Endothelial cell of umbilical vein (primary cell): ENCODE measurements at places on chromosomes 7 and 10. TPM values are rescaled to one million over a fixed set of nuclear protein-coding genes. Genes with fewer than 3 reads are reported as not detected.

- H3K27me3 ChIP-seq, result peaks cover 2% of the 10 kb centered on the region
- no peak for DNase-seq
- H3K36me3 ChIP-seq, result no peaks in the 10 kb centered on the region
- no peak overlapping the region for H3K27ac ChIP-seq
Observed at GRCh38 chr7:29328045-29328444, 133.5 kb downstream of the CHN2 start.

- H3K36me3 ChIP-seq, result peaks cover 12% of the 10 kb centered on the region
- no peak overlapping the region for H3K4me3 ChIP-seq
- H3K27me3 ChIP-seq, result no peaks in the 10 kb centered on the region
- peak; percentile 53 for DNase-seq
Observed at GRCh38 chr10:97483506-97483905, 14.7 kb downstream of the MMS19 start.

- DNase-seq, result no peak
- H3K27me3 ChIP-seq, result no peaks in the 10 kb centered on the region
- H3K4me3 ChIP-seq, result no peak overlapping the region
- H3K36me3 ChIP-seq, result no peaks in the 10 kb centered on the region
Observed at GRCh38 chr7:79334841-79335240, 118.6 kb downstream of the MAGI2 start.

DNA sequence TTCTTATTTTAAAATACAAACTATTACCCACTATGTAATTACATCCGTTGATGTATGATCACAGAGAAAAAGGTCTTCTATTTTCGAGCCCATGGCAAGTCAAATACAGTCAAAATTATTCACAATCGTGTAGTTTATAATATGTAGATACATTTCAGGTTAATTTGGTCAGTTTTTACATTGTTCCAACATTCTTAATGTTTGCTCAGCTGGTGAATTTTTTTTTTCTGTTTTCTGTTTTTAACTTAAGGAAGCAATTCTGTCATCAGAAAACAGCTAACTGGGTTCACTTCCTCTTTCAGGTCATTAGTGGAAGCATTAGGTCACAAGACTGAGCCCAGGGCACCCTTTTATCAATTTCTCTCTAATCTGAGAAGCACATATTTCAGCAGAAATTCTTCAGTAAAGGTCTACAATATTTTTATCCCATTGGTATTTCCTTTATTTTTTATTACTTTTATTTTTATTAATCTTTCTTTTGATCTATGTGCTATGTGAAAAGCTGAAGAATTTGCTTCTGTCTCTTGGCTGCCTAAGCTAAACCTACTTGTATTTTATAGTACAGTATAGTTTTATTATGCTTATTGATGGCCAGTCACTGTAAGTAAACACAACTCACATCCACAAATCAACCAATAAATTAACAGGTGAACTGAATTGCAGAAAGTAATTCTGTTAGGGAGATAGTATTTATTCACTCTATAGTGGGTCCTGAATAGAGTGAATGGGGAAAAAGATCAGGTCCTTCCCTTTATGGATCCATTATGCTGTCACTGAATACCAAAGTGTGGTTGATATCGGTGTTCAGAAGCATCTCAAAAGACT, 84.6 kb downstream of the ICA1 start:
- no peaks in the 10 kb centered on the region for H3K27me3 ChIP-seq
- H3K4me3 ChIP-seq, result no peak overlapping the region
- H3K36me3 ChIP-seq, result no peaks in the 10 kb centered on the region
- H3K4me1 ChIP-seq, result peaks cover 14% of the 10 kb centered on the region
- peak; percentile 71 for DNase-seq

DNA sequence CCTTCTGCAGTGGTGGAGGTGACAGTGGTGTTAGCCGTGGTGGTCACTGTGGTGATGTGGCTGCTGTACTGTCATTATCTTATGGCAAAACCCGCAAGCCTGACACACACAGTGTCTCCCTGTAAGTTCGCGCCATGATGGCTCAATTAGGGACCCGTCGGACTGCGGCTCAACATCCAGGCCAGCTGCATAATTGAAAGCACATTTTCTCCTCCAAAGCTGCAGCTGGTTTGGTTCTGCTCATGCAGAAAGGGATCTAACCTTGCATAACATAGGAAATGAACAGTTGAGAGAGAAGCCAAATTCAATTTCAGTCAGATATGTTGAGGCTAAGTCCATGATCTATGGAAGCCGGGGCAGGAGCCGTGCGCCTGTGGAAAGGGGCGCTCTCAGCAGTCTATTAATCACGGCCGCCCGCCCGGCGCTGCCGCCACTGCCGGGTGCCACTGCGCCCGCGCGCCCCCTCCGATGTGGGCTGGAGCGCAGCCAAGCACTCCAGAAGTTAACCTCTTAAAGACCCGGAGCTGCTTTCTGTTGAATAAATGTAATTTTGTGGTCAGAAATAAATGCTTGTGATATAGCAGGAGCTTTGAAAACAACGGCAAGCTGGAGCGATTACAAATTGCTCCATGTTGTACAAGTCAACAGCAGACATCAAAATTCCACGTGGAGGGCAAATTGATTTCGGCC, 227.7 kb downstream of the CUX1 start:
- no peak overlapping the region for H3K4me3 ChIP-seq
- no peaks in the 10 kb centered on the region for H3K27me3 ChIP-seq
- no peak for DNase-seq
- H3K4me1 ChIP-seq, result peaks cover 3% of the 10 kb centered on the region

ACTR3C gene
- total RNA-seq, result 0.69 TPM in 1 of 2 replicates, not detected in the other

KCNMA1 gene
- 0.44 and 0.82 TPM in 2 replicates for total RNA-seq
